ENCODE measurements at places on chromosomes 6 and 20.
A peak's percentile ranks its signal among the peaks of the same experiment; 100 is the strongest.

DNA sequence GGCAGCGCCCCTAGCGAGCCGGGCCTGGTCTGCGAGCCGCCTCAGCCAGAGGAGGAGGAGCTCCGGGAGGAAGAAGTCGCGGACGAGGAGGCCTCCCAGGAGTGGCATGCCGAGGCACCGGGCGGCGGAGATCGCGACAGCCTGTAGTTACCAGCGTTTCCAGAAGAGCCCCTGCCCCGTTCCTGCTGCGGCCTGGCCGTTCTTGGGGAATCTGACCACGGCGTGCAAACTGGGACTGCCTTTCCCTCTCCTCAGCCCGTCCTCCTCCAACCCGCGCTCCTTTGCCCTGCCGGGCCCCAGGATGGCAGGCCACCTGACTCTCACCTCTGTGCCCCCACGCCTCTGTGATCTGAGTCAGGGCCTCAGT is 802 bp downstream of the HDGFL1 start:
- DNase-seq, result no peak

- no peak for DNase-seq
Measured at GRCh38 chr6:148857798-148858390, 111.1 kb downstream of the UST start.

DNA sequence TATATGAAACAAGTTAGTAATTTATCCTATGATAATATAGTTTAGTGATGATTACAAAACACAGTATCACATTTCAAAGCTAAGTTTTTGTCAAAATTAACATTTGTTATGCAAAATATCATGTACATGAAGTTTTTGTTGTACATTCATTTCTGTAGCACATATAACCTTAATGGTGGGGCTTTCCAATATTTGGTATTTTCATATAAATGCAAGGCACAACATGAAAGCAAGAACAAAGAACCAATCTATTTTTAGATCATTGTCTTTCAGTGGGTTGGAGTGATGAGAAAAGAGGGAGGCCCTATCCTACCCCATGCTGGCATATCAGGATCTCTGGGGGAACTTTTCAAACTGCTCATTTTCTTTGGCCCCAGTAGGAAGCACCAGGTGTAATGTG is 53.4 kb downstream of the FAM83B start:
- DNase-seq, result no peak

GRCh38 chr6:46704562-46704961 is 16.9 kb downstream of the TDRD6 start:
- peak; percentile 68 for DNase-seq
